Pulmonary artery endothelial cell (primary cell): ENCODE measurements at places on chromosomes 1 and 21.

DNA sequence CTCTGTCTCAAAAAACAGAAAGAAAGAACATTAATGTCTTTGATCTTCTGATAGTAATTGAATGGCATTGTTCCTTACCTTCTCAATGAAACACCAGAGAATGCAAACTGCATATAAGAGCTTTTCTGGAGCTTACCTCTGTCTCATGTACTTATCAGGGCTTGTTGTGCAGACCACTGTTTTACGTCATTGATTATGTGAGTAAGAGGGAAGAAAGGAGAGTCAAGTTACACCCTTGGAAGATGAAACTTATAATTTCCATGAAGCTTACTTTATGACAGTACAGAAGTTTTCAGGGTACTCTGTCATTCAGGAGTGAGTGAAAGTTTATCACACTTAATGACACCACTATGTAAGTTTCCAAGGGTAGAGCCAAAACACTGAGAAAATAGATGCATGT, 49.0 kb upstream of the MAB21L3 start:
- no peak for DNase-seq

GRCh38 chr1:183435497-183435896, 17.3 kb upstream of the NMNAT2 start:
- no peak for DNase-seq

- no peak for DNase-seq
Measured at GRCh38 chr1:109277434-109278204, 5.3 kb downstream of the PSRC1 start.

GRCh38 chr1:50978144-50978851, 8.3 kb downstream of the CDKN2C start:
- no peak for DNase-seq

- no peak for DNase-seq
Measured at GRCh38 chr1:41380979-41381691, 19.9 kb downstream of the FOXO6 start.

DNA sequence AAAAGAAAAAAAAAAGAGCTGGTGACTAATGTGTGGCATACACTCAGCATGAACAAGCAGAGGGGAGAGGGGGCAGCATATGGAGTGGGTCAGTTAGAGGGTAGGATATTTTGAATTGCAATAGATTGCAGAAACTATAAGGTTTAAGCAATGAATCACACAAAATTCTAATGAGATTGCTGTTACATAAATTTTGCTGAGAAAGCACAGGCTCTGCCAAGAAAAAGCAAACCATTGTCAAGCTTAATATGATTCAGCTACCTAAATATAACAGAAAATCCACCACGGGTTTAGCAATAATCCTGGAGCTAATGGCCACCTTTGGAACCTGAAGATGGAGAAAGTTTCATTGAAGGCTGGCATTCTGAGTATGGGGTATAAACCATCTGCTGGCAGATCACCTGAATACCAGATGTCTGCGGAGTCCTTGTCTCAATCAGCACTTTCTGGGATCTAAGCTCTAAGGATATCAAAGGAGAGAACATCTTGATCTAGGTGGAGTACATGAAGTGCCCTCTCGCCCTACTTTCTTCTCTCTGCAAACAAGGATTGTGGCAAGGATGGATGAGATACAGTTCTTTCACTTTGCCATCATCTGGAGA, 30.3 kb upstream of the ANGPTL7 start:
- DNase-seq = no peak

GRCh38 chr1:205936846-205937586, 6.2 kb downstream of the SLC26A9 start:
- no peak for DNase-seq

DNA sequence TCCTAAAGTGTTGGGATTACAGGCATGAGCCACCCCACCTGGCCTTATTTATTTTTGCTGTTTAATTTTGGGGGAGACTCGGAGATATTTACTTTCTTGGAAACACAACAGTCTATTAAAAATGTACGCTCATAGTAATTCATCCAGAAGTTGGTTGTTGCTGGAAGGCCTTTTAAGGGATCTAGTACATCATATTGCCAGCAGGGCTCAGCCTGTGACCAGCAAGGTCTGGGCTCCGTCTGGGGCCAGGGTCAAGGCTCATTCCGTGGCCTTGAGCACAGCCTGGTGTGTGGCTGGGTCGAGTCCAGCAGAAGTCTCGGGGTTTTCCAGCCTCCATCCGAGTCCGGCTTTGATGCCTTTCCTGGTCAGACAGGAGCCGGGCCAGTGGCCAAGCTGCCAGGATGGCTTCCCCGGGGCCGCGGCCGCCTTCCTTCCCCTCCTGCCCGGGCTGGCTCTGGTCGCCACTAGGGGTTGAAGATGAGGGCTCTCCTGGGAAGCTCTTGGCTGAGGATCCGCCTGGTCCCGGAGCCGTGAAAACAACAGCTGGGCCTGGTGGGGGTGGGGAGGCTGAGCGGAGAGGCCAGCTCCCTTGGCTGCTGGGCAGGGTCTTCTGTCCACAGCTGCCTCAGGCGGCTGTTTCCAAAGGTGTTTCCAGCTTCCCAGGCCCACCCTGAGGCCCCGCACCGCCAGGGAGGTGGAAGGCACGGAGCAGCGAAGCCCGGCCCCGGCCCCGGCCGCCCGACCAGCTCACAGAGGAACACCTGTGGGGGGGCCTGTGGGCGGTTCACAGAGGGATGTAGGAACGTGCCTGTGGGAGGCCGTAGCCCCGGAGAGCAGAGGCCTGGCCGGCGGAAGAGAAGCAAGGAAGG, 5.1 kb upstream of the VWA1 start:
- DNase-seq = peak; percentile 55

DNA sequence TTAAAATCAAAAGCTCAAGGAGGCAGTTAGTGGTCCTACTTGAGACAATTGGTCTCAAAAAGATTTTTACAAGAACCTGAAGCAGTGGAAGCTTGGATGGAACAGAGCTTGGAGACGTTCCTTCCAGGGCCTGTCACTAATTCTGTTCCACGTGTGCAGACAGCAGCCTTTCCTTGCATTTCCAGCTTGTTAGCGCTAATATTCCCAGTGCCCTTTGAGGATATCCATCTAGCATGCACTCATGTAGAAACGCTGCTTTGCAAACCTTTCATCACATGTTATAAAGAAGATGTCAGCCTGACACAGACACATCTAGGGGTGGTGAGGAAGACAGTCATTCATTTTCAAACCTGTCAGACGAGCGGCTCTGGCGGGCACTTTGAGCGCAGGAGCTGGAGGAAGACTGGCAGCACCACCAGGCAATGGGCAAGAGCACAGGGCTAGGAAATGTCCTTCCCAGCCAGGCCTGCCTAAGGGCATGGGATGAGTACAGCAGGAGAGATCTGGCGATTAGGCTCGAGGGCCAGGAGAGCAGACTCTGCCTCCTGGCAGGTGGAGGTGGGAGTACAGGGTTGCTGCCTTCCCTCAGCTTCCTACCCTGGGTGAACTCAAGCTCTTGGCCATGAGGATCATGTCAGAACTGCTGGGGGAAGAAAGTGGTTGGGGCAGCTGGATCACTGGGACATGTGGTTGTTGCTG, 55.5 kb downstream of the CASQ2 start:
- DNase-seq = no peak
